H4 (cell line): ENCODE measurements at places on chromosomes 3 and 15. TPM values are rescaled to one million over a fixed set of nuclear protein-coding genes. Genes with fewer than 3 reads are reported as not detected.
A peak's percentile ranks its signal among the peaks of the same experiment; 100 is the strongest.

DNA sequence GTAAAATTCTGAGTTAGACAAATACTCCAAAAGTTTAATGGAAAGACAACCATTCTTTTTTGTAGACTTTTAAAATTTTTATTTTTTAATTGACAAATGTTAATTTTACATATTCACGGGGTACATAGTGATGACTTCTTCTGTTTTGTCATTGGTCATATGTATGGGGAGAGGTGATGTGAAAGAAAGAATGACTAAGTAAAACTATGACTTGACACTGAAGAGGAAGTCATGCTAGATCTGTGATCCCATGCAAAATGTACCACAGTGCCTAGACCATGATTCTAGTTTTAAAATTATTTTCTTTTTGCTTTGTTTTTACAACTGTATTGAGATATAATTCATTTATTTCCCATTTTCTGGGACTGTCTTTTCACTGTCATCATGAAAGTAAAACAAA lies 281.6 kb downstream of the MBNL1 start:
- DNase-seq = no peak

DNA sequence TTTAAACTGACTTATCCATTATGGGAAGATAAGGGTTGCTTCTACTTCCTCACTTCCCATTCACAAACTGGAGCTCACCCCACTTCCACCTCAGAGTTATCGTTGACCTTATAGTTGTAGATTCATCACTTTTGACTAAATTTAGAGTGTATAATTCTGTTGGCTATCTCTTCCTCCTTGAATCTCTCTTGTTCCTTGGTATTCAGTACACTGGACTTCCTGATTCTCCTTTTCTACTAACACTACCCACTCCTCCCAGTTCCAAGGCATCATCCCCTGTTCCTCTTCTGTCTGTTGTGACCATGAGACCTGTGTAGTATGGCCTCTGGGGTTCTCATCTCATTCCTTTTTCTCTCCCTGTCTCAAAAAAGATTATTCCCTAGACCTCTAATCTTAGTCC lies 5.9 kb upstream of the GPR87 start:
- DNase-seq = no peak

GRCh38 chr15:94236608-94237007 lies 5.2 kb downstream of the MCTP2 start:
- DNase-seq = peak; percentile 28

- DNase-seq = no peak
Measured at GRCh38 chr3:45568848-45569762, 25.4 kb upstream of the LIMD1 start.

GRCh38 chr15:84750583-84751092 lies 2.2 kb downstream of the ZNF592 start:
- DNase-seq = no peak

GRCh38 chr15:91158415-91159394 lies 58.6 kb downstream of the SV2B start:
- no peak for DNase-seq

DNA sequence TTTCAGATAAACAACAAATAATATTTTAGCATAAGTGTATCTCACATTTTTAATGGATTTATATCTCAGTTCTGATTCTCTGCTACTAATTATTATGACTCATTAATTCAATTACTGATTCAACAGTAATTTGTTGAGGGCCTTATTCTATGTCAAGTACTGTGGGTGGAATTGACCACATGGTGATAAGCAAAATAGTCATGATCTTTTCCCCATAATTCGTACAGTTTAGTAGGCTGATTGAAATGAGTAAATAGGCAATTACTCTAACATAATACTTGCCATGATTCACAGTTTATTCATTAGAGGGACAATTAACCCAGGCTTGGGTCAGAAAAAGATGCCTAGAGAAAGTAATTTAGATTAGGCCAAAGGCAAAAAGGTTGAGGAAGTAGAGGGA lies 60.9 kb upstream of the SLC4A7 start:
- no peak for DNase-seq

- no peak for DNase-seq
Measured at GRCh38 chr3:108183181-108183580, 39.0 kb downstream of the IFT57 start.

The AGTR1 gene
- total RNA-seq = 0.45 and 0.53 TPM in 2 replicates

The BFSP2 gene
- total RNA-seq = not detected in 2 replicates

The SLITRK3 gene
- 0.25 TPM in 1 of 2 replicates, not detected in the other for total RNA-seq
